ENCODE measurements at places on chromosomes 13 and 19.

- DNase-seq = peak; percentile 14
- peak overlapping the region; percentile 48 for H3K27ac ChIP-seq
- peaks cover 2% of the 10 kb centered on the region for H3K27me3 ChIP-seq
- H3K36me3 ChIP-seq = no peaks in the 10 kb centered on the region
Observed at GRCh38 chr19:4866595-4867424, 657 bp downstream of the PLIN3 start.

DNA sequence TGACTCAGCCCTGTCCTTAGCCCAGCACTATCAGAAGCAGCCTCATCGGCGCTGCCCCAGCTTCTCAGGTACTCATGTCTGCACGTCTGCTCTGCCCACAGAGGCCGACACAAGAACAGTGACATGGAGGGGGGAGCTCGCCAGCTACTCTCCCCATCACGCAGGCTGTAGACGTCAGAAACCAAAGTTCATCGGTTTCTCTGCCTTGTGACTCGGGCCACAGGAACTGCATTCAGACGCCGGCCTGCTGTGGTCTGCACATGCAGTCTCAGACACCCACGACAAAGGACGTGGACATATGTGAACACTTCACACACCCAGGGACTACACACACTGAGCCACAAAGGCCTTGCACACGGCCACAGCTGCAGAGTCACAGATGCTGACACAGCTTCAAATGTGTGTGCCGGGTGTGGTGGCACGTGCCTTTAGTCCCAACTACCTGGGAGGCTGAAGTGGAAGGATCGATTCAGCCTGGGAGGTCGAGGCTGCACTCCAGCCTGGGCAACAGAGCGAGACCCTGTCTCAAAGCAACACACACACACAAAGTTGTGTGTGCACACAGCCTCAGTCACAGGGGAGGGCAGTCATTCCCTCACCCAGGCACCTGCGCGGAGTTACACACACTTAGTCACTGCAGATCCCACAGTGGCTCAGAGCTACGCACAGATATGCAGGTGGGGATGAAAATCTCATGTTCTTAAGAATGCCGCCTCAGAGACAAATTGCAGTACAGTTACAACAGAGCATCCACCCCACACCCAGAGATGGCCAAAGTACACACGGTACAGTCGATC is 4.9 kb upstream of the ZFP36 start:
- H3K27ac ChIP-seq = peak overlapping the region; percentile 95
- peaks cover 2% of the 10 kb centered on the region for H3K36me3 ChIP-seq
- peak; percentile 69 for DNase-seq
- H3K4me3 ChIP-seq = peak overlapping the region; percentile 82

DNA sequence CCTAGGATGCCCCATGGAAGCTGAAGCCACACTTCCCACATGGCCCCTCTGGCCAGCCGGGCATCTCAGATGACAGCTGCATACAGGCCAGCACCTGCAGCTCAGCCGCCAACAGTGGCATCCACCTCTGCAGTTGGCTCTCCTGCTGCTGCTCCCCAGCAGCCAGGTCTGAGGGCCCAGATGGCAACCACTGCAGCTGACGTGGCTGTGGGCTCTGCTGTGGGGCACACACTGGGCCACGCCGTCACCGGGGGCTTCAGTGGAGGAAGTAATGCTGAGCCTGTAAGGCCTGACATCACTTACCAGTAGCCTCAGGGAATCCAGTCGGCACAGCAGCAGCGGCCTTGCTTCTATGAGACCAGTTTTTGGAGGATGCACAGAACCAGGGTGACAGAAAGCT is 45.3 kb upstream of the LSM14A start:
- no peak for DNase-seq
- H3K27ac ChIP-seq = no peak overlapping the region
- no peak overlapping the region for H3K4me3 ChIP-seq
- peaks cover 21% of the 10 kb centered on the region for H3K27me3 ChIP-seq

GRCh38 chr19:4654437-4655361 is 15.4 kb downstream of the TNFAIP8L1 start:
- no peak overlapping the region for H3K27ac ChIP-seq
- H3K4me3 ChIP-seq = no peak overlapping the region
- peaks cover 2% of the 10 kb centered on the region for H3K4me1 ChIP-seq
- H3K36me3 ChIP-seq = peaks cover 13% of the 10 kb centered on the region
- DNase-seq = no peak

GRCh38 chr13:40434516-40435397 is 231.7 kb downstream of the FOXO1 start:
- no peaks in the 10 kb centered on the region for H3K27me3 ChIP-seq
- peaks cover 48% of the 10 kb centered on the region for H3K4me1 ChIP-seq
- no peak overlapping the region for H3K27ac ChIP-seq
- DNase-seq = no peak
- no peak overlapping the region for H3K4me3 ChIP-seq

GRCh38 chr19:21839976-21840375 is 4.0 kb upstream of the ZNF43 start:
- no peak overlapping the region for H3K27ac ChIP-seq
- H3K36me3 ChIP-seq = peaks cover 61% of the 10 kb centered on the region
- no peak for DNase-seq
- H3K27me3 ChIP-seq = peaks cover 2% of the 10 kb centered on the region

DNA sequence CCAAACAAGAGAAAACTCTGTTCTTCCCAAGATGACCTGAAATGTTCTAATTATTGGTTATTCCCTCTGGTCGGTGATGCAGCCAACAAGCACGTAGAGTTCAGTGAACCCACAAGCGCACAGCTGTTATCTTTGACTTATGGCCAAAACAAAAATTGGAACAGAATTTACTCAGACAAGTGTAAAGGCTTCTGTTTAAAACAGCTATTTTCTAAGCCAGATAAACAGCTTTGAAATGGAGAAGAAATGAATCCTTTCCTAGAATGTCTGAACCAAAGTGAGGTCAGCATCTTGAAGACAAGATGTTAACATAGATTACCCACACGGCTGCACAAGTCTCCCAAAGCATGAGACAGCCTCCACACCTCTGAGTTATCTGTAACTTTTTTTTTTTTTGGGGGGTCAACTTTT is 669.2 kb downstream of the DIAPH3 start:
- no peak for DNase-seq
- no peak overlapping the region for H3K27ac ChIP-seq
- no peaks in the 10 kb centered on the region for H3K27me3 ChIP-seq

DNA sequence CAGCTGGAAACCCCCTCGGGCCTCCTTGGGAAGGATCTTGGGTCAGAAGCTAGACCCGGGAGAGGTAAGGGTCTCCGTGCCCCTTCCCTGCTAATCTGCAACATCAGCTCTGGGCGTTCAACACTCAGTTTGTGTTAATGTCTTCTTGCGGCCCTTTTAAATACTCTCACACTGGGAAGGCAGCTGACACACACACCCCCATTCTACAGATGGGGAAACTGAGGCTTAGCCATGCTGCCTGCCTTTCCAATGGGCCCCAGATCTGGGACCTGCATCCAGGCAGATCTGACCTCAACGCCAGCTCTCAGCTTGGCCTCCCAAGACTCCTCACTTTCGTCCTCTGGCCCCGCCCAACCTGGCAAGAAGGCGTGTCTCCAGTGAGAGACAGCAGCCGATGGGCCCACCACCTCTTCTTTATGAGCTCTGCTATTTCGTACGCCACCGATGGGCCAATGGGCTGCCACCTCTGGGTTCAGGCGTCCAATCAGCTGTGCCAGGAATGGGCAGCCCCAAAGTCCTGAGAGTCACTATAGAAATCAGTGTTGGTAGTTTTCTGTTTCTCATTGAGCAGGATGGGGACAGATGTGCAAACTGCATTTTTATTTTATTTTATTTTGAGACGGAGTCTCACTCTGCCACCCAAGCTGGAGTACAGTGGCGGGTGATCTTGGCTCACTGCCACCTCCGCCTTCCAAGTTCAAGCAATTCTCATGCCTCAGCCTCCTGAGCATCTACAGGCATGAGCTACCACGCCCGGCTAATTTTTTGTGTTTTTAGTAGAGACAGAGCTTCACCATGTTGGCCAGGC is 43.8 kb downstream of the DNM2 start:
- H3K27me3 ChIP-seq = no peaks in the 10 kb centered on the region
- DNase-seq = no peak
- peaks cover 32% of the 10 kb centered on the region for H3K36me3 ChIP-seq
- peak overlapping the region; percentile 93 for H3K27ac ChIP-seq
- H3K4me1 ChIP-seq = peaks cover 82% of the 10 kb centered on the region
- H3K4me3 ChIP-seq = peak overlapping the region; percentile 72
